Activated naive CD4-positive, alpha-beta T cell treated with anti-CD3 and anti-CD28 coated beads, Interleukin-2, amount 50 U/mL, for 16 hours (primary cell): ENCODE measurements at places on chromosomes 11 and 22.

GRCh38 chr11:72752088-72752914, at the start of gene ARAP1:
Gene ARAP1, minus strand, starts transcription at chr11:72752408. Its CDS starts 25,280 bp downstream, at chr11:72727128.
- DNase-seq: peak; percentile 78

DNA sequence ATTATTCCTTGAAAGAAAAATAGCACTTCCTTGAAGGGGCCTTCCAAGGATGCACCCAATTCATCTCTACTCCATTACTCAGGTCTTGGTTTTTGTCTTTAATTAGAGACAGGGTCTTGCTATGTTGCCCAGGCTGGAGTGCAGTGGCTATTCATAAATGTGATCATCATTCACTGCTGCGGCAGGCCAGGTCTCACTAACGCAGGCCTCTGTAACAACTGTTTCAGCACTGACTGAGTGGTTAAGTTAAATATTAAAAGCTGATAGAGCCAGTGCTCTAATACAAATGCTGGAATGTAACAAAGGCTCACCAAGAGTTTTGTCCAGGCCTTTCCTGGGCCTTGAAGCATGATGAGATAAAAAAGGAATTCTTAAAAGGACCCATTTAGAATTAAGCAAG, 61.4 kb upstream of the GNAZ start:
- no peak for DNase-seq

GRCh38 chr11:64976651-64977050, 4.7 kb upstream of the MAJIN start:
- no peak for DNase-seq

DNA sequence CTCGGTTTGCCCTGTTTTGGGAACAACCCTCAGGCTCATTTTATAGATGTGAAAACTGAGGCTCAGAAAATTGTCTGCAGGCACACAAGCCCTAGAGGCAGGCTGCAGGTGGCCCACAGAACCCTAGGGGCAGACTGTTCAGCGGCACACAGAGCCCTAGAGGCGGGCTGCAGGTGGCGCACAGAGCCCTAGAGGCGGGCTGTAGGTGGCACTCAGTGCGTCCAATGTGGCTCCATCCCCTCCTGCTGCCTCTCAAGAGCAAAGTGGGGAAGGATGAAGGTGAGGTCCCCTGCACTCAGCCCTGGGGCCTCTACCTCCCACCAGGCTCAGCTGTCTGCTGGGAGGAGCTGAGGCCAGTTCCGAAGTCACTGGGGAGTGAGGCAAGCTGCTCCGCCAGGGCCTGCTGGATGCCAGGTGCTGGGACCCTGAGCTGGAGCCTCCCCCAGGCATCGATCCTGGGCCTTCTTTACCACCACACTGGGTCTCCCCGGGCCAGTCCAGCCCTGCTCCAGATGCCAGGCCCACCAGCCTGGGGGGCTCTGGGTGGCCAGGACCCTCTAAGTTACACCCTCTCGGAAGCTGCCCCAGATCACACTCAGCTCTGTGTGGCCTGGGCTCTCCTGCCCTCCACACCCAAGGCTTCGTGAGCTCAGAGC, 2.3 kb downstream of the ACY3 start:
- DNase-seq: peak; percentile 63

DNA sequence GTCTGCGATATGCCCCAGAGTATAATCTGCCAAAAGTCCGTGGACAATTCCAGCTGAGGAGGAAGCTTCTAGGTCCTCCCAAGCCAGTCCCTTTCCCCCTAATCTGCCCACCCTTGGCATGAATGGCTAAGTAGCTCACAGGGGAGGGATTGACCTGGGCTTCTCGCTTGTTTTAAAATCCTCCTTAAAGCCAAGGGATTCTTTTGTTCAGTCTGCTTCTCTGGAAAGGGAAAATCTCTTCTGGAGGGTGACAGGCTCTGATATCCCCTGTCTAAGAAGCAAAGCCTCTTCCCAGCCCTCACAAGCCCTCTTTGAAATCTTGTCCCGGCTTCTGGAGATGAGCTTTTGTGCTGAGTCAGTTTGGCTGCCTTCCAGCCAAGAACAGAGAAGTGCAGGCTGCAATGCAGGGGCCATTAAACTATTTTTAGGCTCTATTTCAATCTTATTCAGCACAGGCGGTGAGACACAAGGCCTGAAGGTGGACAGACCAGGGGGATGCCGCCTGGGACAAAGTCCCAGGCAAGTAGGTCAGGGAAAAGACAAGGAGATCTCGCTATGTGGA, 23.9 kb downstream of the NEFH start:
- no peak for DNase-seq

- no peak for DNase-seq
Measured at GRCh38 chr11:71086687-71087258, 165.6 kb downstream of the SHANK2 start.

- DNase-seq: no peak
Measured at GRCh38 chr22:48832592-48832991, 995.1 kb downstream of the BRD1 start.

GRCh38 chr11:96607864-96608558, 218.2 kb downstream of the JRKL start:
- DNase-seq: no peak

- DNase-seq: no peak
Measured at GRCh38 chr11:581342-581741, 5.1 kb downstream of the PHRF1 start.

GRCh38 chr22:34096770-34097169, 176.5 kb upstream of the LARGE1 start:
- DNase-seq: no peak

- no peak for DNase-seq
Measured at GRCh38 chr11:15523543-15523942, 408.8 kb downstream of the INSC start.

GRCh38 chr11:94560834-94561233, 6.3 kb upstream of the PIWIL4 start:
- DNase-seq: no peak

- DNase-seq: no peak
Measured at GRCh38 chr11:1419811-1420210, 30.1 kb downstream of the BRSK2 start.

DNA sequence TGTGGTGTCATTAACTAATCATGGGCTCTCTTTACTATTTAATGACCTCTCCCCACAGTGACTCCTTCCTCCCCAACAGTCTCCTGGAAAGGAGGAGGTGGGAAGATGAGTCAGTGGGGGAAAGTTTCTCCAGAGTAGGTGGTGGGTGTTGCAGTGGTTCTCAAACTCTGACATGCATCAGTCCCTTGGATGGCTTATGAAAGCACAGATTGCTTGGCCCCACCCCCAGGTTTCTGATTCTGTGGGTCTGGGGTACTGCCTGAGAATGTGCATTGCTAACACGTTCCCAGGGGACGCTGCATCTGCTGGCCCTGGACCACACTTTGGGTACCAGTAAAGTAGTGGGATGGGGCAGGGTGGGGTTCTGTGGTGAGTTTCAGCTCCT, 9.8 kb downstream of the CD82 start:
- peak; percentile 61 for DNase-seq

DNA sequence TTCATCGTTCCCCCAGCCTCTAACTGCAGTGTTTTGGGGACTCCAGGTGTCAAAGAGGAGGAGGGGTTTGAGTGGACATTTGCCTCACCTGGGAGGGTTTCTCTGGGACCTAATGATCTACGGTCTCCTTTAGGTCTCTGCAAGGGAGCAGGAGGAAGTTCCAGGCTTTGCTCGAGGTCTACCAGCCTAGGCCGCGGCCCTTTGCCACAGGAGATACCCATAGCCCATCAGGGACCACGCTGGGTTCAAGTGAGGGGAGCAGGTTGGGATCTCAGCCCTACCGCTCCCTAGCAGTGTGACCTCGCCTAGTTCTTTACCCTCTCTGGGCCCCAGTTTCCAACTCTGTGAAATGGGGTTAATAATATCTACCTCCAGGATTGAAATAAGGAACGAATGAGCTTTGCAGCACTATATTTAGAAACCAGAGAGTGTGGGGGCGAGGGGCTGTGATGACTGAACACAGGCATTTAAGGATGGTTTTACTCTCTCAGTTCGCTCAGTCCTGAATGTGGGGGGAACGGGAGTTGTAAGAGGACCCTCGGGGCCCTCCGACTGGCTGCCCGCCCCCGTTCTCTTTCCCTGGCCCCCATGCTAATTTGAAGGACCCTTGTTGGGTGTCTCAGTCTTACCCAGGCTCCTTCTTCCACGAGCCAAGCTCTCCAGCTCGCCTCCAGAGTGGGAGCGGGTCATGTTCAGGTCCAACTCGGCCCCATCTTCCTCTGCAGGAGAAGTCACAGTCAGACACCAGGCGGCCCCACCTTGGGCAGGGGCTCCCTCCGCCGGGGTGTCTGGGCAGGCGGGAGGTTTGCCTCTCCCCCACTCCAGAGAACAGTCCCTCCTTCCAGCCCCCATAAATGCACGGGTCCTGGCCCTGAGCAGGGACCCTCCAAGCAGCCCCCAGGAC, 11.7 kb downstream of the PDGFB start:
- no peak for DNase-seq

- peak; percentile 73 for DNase-seq
Measured at GRCh38 chr11:66429983-66430602, 8.6 kb downstream of the MRPL11 start.

- no peak for DNase-seq
Measured at GRCh38 chr11:117570701-117571100, 226.3 kb downstream of the DSCAML1 start.

DNA sequence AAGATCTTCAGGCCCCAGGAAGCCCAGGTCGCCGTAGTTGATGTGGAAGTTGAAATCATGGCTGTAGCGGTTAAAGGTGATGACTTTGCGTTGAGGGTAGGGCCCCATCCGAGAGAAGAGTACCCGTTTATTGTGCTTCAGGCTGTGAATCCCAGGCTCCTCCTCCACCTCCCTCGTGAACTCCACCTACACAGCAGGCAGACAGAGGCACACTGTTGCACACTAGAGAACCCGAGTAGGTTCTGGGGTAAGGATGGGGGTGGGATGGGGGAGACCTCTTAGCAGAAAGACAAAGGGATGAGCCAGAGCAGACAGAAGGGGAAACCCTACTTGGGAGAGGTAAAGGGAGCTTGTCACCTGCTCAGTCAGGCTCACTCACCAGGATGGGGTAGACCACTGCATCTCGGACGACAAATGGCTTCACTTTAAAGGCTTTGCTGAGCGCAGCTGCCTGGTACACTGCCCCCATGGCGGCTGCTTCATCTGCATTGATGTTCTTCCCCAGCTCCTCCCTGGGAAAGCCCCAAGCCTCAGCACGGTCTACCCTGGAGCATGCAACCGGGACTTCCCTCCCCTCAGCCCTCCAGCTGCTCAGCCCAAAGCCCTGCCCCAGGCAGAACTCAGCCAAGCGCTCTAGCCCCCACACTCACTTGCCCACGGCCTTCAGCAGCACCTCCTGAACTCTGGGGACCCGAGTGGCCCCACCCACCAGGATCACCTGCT, 5.4 kb downstream of the HYOU1 start:
- DNase-seq: no peak

- DNase-seq: no peak
Measured at GRCh38 chr11:73384125-73384441, 7.9 kb downstream of the RELT start.

GRCh38 chr11:118290923-118291322, 13.6 kb upstream of the CD3E start:
- DNase-seq: peak; percentile 27

- DNase-seq: no peak
Measured at GRCh38 chr11:84830372-84830771, 796.8 kb downstream of the DLG2 start.

DNA sequence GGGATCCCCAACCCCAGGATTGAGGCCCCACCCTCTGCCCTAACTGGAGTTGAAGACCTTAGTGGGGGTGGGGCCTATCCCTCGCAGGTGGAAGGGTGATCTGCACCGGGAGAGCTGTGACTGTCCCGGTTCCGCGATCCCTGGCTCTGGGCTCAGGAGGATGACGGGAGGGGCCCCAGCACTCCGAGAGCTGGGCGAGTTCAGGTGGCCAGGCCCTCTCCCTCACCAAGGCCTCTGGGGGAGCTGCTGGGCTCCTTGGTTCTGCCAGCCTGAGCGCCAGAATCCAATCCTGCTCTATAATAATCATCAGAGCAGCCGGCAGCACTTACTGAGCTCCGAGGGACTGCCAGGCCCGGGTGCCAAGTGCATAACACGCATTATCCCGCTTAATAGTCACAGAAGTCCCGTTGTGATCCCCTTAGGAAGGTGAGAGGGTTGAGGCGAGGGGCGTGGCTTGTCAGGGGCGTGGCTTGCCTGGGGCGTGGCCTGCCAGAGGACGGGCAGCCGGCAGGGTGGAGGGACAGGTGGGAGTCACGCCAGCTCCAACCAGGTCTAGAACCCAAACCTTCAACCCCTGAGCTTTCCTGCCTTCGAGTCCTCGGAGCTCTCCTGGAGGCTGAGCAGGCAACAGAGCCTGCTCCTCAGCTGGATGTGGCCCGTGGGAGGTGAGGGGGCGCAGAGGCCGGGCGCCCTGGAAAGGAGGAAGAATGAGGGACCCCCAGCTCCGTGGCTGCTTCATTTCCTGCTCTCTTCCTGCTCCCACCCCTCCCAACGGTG, 7.3 kb upstream of the SYT7 start:
- DNase-seq: peak; percentile 73

DNA sequence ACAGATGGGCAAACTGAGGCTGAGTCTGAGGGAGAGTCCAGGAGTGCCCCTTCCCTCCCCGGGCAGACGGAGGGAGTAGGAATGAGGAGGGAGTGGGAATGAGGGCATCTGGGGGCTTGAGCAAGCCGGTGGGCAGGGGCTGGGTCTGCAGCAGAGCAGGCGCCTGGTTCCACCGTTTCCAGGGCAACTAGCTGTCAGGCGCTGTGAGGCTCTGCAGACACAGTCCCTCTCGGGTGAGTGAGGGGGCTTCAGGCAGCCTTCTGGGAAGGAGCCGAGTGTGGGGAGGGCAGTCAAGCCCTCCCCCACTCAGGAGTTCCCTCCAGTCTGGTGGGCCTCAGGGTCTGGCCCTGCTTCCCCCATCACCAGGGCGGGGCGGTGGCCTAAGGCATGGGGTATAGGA, 19.0 kb downstream of the TMEM258 start:
- DNase-seq: no peak
